Activated CD4-positive, alpha-beta memory T cell treated with anti-CD3 and anti-CD28 coated beads, Interleukin-2, amount 10 ng/mL, durations not matched to agents 7 days and 5 days (primary cell): ENCODE measurements at places on chromosomes 1 and 21. TPM values are rescaled to one million over a fixed set of nuclear protein-coding genes. Genes with fewer than 3 reads are reported as not detected.

DNA sequence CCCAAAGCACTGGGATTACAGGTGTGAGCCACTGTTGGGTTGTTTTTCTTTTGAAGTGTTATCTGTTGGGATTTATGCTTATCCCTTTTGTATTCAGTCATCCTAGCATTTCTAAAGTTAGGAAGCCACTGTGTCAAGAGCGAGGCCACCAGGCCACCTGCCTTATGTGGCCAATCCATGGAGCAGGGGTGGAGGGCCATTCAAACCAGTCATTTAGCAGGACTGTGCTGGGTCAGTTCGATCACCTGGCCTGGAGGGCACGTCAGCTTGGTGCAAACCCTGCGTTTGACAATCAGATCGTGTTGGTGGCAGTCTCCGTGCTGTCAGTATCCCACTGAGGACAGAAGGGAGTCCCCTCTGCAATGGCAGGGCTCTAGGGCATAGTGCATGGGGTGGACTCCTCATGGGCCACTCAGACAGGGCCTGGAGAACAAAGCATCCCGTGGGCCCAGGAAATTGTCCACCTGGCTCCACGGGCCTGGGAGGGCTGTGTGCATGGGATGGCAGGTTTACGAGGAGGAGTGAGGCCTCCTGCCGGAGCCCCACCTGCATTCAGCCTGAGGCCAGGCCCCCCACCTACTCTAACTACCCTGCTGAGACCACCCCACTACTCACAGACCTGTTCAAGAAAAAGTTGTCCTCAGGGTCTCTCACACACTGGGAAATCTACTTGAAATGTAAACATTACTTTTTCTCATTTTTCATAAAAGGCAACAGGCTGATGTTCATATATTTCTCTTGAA is 242.3 kb downstream of the SDCCAG8 start:
- no peak for DNase-seq

Gene HES2
- 0.13 TPM for total RNA-seq

Gene DNASE2B
- not detected for total RNA-seq

Gene ANGPTL7
- not detected for total RNA-seq

DNA sequence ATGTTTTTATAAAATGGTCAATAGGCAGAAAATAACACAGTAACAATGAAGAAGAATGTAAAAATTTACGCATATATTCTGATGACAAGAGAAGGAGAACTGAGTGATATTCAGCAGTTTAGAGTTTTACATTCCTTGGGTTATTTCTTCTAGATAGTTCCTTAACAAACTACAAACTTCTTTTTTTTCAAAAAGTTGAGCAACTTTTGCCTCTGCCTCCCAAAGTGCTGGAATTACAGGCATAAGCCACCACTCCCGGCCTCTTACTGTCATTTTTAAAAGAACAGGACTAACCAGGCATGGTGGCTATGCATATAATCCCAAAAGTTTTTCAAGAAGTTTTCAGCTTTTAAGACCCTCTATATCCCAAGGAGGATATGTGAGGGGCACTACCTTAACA is 32.9 kb downstream of the ARNT start:
- no peak for DNase-seq

DNA sequence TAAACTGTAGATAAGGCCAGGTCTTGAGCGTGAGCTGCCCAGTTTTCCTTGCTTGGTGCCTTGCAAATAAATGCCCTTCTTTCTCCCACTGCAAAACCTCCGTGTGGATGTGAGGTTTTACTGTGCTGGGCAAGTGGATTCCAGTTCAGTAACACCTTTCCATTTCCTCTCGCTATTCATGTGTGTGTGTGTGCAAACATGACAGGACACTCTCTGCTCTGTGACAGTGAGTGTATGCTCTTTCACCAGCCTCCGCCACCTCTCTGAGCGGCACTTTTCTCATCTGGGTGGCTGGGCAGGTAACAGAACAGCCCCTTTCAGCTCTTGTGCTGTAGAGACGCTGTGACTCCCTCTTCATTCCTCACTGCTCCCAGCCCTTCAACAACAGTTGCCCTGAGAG is 23.9 kb downstream of the CNIH3 start:
- DNase-seq: no peak

GRCh38 chr1:13871886-13872285 is 171.9 kb downstream of the PRDM2 start:
- no peak for DNase-seq

- DNase-seq: no peak
These were observed 90.0 kb downstream of the SELENOF start for GRCh38 chr1:86823821-86824500.

Gene IL20
- total RNA-seq: not detected

- DNase-seq: no peak
These were observed 56.8 kb upstream of the GNG12 start for GRCh38 chr1:67889953-67890567.

Gene ACTN2
- total RNA-seq: not detected

Gene ATP1A4
- total RNA-seq: not detected

Gene PCAT6
- total RNA-seq: 2.7 TPM

- DNase-seq: no peak
These were observed 47.0 kb downstream of the MRPL39 start for GRCh38 chr21:25560271-25560685.

Gene CALML6
- 0.25 TPM for total RNA-seq
